ENCODE measurements at places on chromosomes 4 and X. TPM values are rescaled to one million over a fixed set of nuclear protein-coding genes. Genes with fewer than 3 reads are reported as not detected.

FDCSP gene
- not detected for total RNA-seq

IL2RG gene
- not detected for total RNA-seq

GPRASP1 gene
- total RNA-seq = 0.61 TPM

DCAF12L1 gene
- total RNA-seq = not detected

PDZD4 gene
- total RNA-seq = 0.19 TPM

HMGN5 gene
- 1.2 TPM for total RNA-seq

SPANXN4 gene
- not detected for total RNA-seq

KLHL2 gene
- 24.2 TPM for total RNA-seq

RBM3 gene
- total RNA-seq = 246 TPM

- no peak for DNase-seq
Measured at GRCh38 chr4:7135389-7135746, 57.0 kb upstream of the SORCS2 start.

- DNase-seq = no peak
Measured at GRCh38 chr4:170325599-170325998, 235.8 kb upstream of the AADAT start.

DNA sequence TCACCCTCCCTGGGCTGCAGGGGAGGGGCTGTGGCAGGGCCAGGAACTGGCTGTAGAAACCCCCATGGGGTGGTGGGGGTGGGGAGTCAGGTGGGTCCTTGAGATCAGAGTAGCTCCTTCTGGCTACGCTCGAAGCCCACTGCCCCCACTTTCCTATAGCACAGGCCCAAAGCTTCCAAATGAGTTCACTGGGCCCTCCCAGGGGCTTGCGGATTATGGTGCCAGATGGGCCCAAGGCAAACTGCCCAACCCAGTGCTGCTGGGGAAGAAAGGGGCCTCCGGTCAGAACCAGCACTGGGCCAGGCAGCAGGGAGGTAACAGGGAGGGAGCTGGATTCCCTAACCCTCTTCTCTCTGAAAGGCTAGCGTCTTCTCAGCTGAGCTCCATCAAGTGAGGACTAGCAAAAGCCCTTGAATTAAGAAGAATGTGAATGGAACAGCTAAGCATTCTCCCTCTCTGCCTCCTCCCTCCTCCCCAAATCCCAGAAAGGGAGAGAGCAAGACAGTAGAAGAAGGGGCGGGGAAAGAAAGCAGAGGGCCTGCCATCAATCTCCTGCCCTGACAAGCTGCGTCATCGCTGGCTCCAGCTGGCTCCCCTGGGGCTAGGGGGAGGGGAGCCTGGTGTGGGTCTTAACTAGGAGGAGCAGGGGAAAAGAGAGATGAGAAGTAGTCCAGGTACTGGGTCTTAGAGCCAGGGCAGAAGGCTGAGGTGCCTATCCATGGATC is 34.7 kb downstream of the FRMPD3 start:
- no peak for DNase-seq

DNA sequence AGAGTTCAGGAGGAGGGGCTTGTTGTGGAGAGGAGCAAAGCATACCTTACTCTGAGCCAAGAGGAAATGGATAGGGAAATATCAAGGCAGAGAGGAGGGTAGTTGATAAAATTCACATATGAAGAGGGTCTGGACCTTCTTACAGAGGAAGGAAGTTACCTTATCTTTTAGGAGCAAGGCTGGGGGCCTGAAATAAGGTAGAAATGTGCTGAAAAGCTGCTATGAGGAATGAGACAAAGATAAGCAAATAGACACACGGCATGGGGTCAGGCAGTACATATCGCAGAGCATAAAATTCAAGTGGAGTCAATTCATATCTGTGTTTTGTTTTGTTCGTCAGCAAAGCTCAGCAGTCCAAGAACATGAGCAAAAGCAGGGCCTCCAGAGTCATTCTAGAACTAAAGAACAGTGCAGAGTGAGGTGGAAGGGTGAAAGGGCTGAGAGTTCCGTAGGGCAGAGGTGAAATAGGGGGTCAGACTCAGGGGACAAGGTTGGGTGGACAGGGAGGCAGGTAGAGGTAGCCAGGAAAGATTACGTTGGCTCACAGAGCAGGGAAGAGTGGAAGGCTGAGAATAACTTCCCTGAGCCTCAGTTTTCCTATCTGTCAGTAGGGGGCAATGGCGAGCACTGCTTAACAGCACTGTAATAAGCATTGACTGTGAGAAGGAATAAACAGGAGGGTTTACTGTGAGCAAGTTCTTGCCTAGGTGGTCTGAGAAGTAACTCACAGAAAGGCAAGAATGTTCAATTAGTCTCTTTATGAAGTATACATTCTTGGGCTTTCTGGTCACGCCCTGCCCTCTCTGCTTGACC is 9.2 kb downstream of the VSIG4 start:
- DNase-seq = peak; percentile 3

GRCh38 chrX:31545726-31546125 is 473.9 kb upstream of the FTHL17 start:
- no peak for DNase-seq

DNA sequence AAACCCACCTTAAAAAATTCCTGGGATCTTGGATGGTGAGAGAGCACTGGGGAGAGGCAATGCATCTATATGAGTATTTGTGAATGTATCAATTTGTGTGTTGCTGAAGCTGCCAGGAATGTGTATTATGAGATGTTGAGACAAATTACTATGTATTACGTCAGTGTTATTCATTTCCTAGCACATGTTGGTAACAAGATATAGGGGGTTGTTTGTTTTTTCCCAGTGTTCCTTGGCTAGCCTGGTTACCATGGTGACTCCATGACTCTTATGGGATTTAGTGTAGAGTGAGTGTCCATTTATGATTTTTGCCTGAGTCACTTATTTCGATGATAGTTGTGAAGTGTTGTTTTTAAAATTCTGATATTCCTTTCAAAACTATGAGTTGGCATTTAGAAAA is 65.6 kb downstream of the RAB40A start:
- DNase-seq = peak; percentile 93

GRCh38 chr4:19304028-19304427 is 947.7 kb upstream of the SLIT2 start:
- DNase-seq = no peak

- no peak for DNase-seq
Measured at GRCh38 chr4:83109480-83110222, 4.9 kb downstream of the PLAC8 start.

DNA sequence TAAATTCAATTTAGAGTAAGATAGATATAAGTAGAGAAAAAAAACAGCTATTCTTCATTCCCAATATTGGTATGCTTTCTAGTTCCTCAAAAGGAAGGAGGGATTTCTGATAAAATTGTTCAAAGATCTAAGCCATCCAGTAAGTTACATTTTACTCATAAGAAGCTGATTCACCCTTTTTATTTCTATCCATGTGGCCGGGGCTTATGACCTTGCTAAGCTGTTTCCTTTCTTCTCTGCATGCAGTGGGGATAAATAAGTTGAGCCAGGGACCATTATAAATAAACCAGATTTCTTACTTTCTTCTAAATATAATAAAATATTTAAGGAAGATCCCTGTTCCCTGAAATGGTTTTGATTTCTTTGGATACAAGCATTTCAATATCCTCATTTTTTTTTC is 502.3 kb downstream of the PDHA2 start:
- DNase-seq = no peak

DNA sequence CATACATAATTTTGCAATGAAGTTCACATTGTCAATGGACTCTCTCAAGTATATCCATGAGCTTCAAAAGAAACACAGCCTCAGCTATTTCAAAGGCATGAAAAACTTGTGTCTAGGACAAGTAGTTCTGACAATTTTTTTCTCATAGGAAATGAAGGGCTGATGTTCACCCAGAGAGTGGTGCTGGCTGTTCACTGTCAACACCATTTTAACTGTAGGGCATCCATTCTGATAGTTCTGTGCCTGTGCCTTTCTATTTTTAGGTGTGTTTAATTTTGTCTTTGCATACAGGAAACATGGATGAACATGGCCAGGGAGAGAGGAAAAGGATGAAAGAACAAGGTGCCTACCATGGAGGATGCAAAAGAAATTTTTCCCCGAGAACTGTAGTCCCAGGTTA is 135.3 kb upstream of the MAP9 start:
- no peak for DNase-seq

DNA sequence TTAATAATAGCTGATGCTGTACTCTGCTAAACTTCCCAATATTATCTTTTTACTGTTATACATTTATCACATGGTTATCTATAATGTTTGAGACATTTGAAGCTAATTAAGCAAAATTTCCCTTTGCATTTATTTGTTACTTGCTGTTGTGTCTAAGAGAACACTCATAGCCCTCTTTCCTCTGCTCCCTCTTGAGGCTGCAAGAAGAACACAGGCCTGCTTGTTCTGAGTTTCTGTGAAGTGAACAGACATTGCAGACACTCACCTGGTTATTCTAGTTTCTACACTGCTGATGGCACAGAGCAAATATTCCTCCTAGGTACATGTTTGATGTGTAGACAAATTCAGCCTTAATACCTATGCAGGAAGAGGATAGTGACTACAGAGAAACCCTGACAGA is 367.8 kb downstream of the GASK1B start:
- DNase-seq = peak; percentile 32

DNA sequence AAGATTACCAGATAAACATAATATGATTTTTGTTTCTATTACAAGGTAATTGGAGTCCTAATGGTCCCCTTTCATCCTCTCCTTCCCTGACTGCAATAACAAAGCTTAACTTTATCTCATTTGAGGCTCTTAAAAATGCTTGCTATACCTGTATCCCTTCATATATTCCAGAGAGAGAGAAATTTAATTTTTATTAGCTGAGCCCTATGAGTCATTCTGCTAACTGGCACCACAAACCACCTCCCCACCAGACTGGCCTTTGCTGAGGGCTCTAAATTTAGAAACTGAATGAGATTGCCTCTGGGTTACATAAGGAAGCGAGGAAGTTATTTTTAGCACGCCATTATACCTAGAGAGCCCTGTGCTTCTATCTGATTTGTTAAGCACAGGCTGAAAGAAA is 27.4 kb downstream of the CBLL2 start:
- DNase-seq = peak; percentile 67

GRCh38 chr4:149823769-149824221 is 8.2 kb upstream of the IQCM start:
- DNase-seq = peak; percentile 76

DNA sequence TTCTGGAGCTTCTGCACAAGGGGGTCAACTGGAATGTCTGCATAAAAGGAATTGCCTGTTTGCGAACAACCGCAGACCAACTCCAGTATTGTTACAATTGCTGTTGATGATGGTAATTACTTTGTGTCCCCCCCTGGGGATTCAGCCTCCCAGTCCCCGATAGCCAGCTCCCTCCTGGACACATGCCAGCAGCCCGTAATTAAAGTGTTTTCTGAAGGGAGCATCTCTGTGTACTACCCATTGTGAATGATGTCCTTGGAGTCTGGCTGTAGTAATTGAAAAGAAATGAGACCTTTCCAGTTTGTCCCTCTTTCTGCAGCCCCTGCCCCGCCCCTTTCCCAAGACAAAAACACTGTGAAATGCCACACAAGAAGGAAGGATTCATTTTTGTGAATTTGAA is 377.1 kb upstream of the LCORL start:
- no peak for DNase-seq

DNA sequence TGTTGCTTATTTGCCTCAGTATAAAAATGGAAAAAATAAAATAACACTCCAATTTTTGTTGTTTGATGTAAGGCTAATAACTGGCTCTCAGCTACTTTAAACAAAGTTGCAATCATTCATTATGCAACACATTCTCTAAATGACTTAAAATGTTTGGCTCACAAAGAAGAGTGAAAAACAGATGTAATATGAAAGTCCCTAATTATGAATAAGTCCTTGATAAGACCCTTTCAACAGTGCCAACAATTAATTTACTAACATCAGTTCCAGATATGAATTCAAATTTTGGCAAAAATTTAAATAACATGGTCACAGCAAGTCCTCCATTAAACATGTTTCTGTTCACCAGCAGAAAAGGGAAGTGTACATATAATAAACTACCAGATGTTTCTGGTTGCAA is 69.8 kb downstream of the PAPSS1 start:
- no peak for DNase-seq

- no peak for DNase-seq
Measured at GRCh38 chr4:123652476-123652875, 255.9 kb downstream of the SPRY1 start.

DNA sequence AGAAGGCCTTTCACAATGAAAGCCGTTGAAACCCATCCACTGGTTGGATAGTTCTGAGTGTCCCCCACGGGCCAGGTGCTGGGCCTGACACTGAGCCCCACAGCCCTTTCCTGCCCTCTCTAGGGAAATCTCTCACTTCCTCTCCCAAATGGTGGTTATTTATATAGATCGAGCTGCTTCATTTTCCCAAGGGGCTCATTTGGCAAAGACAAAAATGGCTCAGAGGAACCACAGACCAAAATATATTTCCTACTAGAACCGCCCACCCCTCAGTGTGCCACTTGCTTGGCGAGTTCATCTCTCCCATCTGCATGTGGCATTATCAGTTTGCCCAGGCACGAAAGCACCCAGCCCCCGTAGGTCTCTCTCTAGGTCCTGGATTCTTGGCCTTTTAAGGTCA is 53.3 kb upstream of the STIM2 start:
- DNase-seq = no peak

DNA sequence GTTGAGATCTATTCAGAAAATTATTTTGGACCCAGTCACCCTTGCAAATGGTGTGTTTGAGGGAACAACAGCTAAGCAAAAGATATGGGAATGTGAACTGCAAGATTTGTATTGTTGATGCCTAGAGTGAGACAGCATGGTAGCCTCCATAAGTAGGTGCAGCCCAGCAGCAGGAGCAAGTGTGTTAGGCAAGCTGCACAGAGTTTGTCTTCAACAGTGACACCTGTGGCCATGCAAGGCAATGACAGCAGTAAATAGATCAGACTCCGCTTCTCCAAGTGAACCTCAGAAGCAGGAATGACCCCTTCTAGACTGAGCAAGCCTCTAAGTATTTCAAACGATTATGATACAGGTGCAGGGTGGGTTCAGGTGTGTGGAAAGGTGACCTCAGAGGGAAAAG is 133.4 kb upstream of the MSX1 start:
- no peak for DNase-seq

GRCh38 chr4:141193516-141194034 is 27.1 kb upstream of the ZNF330 start:
- no peak for DNase-seq

- peak; percentile 1 for DNase-seq
Measured at GRCh38 chrX:108696690-108697089, 39.7 kb downstream of the IRS4 start.

- no peak for DNase-seq
Measured at GRCh38 chr4:2698951-2699505, 57.1 kb downstream of the TNIP2 start.

Measured in mammary epithelial cell (primary cell).